ENCODE measurements at places on chromosomes 5 and 9.

DNA sequence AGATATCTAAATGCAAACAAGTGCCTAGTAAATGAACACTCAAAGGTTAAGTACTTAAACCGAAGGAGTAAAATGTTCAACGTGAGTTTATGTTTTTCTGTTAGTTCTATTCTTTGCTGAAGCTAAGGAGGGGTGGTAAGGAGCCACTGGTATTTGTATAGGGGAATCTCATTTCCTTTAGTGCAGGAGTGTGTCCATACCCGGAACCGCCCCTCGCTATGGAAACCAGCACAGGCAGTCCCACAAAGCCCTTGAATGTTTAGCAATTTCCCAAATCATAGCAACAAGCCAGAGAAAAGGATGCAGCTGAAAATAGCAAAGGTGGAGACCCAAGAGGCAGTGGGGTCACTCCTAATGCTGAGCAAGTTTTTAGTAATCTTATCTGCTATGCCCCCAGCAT, 78.8 kb upstream of the STK32A start:
- no peak for DNase-seq

DNA sequence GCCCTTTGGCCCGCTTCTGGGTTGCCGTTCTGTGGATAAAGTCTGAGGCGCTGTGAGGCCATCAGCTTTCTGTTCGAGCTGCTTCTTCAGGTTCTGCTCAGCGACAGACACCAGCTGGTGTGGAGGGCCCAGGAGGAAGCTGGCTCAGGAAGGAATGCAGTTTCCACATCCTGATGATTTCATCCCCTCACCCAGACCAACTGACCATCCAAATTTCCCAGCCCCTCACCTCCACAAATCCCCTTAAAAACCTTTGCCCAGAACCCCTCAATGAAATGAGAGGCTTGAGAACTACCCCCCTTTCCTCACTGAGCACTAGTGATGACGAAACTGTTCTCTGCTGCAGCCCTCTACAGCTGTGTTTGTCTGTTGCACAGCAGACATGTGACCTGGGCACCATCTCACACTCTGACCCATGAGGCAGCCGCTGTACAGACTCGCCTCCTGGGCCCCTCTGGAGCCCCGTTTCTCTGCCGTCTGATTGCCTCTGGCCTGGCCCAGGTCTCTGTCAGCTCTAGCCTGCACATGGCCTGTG, 45.4 kb downstream of the SPATA31C2 start:
- no peak for DNase-seq

DNA sequence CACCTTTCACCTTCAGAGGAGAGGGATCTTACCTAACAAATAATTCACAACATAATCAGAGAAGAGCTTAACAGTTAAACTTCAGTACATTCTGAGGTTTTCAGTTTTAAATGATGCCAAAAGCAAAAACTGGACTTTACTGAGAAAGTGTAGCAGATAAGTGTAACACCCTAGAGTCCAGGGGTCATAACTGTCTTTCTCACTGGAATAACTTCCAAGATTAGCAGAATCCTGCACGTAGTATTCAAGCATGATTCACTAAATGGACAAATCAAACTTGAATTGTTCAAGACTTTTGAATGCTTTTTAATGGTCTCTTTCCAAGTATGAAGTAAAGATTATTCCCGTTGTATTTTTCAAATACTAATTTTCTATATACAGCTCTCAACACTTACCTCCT, 180.1 kb upstream of the NREP start:
- no peak for DNase-seq

DNA sequence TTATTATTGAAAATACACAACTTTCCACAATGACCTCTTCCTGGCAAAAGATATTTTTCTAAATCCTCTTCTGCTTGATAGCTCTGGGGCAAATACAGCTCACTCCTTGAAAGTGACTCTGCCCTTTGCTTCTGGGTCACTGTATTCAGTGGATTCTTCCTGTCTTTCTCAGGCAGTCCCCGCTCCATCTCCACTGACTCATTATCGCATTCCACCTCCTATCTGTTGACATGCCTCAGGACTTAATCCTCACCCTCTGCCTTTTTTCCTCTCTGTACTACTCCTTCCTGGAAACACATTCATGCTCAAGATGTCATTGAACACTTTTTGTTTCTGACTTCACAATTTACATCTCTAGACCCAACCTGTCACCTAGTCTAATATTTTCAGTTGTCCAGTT, 8.4 kb upstream of the RGS7BP start:
- DNase-seq, result no peak

DNA sequence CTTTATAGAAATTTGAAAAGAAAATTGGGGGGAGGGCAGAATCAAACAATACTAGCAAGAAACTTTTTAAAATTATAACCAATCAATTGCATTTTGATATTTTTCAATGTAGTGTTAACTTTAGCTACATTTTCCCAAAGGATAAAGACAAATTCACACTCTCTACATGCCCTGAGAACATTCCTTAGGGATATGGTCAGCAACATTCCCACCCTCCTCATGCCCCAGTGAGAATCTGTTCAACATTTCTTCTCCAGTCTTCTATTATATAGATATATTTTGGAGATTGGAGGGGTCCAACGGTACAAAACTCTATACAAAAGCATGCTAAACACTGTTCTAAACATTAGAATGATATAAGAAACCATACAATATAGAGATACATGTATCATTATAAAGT, 11.6 kb upstream of the PRR16 start:
- DNase-seq, result no peak

- no peak for DNase-seq
Observed at GRCh38 chr5:9045946-9046345, 499.9 kb downstream of the SEMA5A start.

DNA sequence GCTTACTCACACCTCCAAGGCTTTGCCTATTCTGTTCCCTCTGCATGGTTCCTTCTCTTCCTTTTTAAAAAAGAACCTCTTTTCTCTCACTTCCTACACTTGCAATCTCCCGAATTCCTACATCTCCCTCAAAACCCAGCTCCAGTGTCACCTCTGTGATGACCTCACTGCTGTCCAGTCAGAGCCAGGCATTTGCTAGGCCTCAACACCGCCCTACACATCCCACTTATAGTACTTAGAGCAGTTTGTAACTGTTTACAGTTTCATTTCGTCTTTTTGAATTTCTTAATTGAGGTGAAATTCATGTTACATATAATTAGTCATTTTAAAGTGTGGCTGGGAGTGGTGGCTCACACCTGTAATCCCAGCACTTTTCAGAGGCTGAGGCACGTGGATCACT, 30.8 kb downstream of the CD14 start:
- DNase-seq, result no peak

GRCh38 chr9:134681061-134681661, 39.6 kb downstream of the COL5A1 start:
- no peak for DNase-seq

DNA sequence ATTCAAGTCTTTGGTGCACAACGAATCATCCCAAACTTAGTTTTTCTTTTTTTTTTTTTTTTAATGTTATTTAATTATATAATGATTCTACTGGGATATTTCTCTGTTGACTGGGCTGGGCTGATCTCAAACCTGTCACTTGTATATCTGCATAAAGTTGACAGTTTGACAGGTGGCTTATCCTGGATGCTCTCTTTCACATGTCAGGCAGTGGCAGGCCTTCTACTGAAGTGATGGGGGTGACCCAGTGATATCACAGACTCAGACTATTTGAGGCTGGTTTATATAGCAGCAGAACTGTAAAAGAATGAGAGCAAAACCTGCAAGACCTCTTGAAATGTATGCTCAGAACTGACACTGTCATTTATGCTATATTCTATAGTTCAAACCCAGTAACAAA, 1813.5 kb upstream of the CDH6 start:
- no peak for DNase-seq

DNA sequence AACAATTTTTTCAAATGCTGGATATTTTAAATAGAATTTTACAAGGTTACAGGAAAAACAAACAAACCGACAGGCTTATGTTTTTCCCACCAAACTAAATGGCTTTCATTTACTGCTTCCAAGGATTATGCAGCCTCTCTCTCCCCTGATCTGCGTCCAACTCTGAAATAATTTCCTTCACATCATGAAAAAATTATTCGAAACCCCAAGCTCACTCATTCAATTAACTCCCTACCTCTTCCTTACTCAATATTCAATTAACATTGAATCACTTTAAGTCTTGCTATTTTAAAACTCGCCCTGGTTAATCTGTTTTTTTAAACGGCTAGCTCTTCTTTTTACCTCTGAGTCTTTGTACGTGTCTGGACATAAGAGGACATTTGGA, 336.2 kb downstream of the AGTPBP1 start:
- no peak for DNase-seq

GRCh38 chr9:127896395-127897192, 2.8 kb downstream of the ST6GALNAC6 start:
- no peak for DNase-seq

GRCh38 chr9:82082563-82082962, 94.0 kb downstream of the SPATA31D1 start:
- no peak for DNase-seq

DNA sequence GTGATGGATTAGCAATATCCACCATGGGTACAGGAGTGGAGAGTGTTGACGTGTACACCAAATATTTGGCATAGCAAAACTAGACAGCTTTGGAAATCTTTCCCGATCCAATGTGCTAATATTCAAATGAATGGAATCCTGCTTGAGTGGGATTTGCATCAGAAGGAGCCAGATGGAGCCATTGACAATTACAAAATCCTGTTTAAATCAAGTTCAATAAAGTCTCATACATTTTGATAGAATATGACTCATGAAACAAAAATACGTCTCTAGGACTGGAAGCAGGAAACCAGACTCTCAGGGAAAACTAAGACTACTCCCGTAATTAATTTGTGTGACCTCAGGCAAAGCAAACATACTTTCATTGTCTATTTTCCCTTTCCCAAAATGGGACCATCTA, 13.0 kb downstream of the TNC start:
- no peak for DNase-seq

GRCh38 chr9:20722221-20722620, 38.2 kb downstream of the FOCAD start:
- DNase-seq, result peak; percentile 50

DNA sequence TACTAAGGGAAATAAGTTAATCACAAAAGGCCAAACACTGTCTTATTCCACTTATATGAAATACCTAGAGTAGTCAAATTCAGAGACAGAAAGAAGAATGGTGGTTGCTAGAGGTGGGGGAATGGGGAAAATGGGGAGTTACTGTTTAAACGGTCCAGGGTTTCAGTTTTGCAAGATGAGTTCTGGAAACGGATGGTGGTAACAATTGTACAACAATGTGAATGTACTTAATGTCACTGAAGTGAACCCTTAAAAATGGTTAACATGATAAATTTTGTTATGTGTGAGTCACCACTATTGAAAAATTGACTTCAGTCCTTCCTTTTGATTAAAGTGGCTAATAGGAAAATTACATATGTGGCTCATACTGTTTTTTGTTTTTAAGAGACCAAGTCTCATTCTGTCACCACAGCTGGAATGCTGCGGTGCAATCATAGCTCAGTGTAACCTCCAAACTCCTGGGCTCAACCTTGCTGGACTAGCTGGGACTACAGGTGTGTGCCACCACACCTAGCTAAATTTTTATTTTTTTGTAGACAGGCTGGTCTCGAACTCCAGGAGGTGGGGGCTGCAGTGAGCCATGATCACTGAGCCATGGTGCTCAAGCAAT, 8.7 kb downstream of the UBQLN1 start:
- no peak for DNase-seq

DNA sequence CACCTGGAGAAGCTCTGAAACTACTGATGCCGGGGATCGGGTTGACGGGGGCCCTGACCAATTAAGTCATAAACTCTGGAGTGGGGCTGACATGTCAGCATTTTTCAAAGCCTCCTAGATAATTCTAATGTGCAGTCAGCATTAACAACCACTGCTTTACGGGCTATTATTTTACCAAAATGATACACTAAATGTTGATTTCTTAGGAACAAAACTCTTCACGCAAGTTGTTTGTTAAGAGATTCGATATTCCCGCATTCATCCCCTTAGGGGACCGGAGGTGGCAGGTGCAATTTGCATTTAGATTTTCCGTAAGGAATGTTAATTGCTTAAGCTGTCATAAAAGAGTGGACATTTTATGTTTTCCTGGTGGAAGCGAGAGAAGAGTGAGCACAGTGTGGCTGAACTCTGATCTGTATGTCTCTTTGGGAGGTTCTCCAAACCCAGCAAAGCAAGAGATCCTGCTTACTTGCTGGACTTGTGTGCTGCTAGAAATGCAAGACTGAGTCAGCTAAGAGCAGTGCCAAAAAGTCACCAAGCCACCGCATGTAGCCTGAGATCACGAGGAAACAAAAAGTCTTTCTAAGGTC, 77.6 kb downstream of the UGCG start:
- DNase-seq, result no peak

- peak; percentile 31 for DNase-seq
Observed at GRCh38 chr5:141913560-141914198, 10.0 kb upstream of the DELE1 start.

DNA sequence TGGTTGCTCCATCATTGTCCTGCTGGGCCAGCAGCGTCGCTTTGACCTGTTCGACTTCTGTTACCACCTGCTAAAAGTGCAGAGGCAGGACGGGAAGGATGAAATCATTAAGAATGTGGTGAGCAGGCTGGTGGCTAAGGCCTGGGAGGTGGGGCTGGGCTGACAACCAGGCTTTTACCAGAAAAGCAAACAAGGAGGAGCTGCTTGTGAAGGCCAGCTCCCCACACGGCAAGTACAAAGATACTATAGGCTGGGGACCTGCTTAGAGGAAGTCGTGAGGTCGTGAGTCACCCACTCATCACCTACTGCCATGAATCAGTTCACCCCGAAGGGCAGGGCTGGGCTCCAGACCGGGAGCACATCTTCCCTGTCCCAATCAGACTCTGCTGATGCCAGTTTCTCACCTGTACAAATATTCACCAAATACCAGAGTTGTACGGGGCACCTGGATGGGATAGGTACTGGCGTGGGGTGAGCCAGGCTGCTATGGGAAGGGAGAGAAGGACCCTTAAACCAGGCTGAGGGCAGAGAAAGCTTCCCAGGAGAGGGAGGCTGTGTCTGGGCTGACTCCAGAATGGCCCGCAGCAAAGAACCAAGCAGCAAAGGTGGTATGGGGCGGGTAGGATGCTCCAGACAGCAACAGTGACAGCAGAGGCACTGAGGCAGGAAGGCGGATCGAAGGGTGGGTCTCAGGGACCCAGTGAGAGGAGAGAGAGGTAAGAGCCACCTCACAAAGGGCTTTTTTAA, 69.3 kb upstream of the NIPAL4 start:
- DNase-seq, result no peak

- no peak for DNase-seq
Observed at GRCh38 chr9:38007016-38007415, 62.0 kb downstream of the SHB start.

- no peak for DNase-seq
Observed at GRCh38 chr5:179613460-179614071, 9.9 kb downstream of the HNRNPH1 start.
